ENCODE measurements at places on chromosomes 13 and 19.

- no peak for DNase-seq
Measured at GRCh38 chr13:94967183-94968039, 255.1 kb upstream of the SOX21 start.

GRCh38 chr19:8519388-8519787 lies 5.4 kb upstream of the ZNF414 start:
- no peak for DNase-seq

DNA sequence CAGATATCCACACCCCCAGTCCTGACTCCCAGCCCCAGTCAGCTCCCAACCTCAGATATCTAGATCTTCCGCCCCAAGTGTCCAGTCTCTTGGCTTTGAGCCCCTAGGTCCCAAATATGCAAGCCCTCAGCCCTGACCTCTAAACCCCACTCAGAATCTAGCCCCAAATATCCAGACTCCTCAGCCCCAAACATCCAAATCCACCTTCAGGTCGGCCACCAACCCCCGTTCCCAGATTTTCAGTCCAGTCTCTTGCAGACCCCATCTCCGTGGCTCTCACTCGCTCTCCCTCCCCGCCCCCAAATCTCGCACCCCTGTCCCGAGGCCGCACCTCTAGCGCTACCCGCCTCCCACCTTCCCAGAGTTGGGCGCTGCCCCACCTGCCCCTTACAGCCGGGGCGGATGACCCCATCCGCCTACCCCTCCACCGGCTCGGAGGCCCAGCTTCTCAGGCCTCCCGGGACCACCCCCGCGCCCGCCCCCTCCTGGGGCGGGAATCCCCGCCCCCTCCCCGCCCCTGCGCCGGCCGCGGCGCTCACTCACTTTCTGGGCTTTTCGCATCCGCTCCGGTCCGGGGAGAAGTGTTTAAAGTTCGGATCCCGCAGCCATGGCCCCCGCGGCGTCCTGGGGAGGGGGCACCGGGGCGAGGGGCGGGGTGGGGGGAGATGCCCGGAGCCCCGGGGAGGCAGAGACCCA lies 604 bp downstream of the ERFL start:
- DNase-seq, result no peak

- no peak for DNase-seq
Measured at GRCh38 chr19:53881482-53882390, at the start of gene PRKCG. Gene PRKCG, plus strand, starts transcription at chr19:53882197. Its CDS starts 298 bp downstream, at chr19:53882495.

DNA sequence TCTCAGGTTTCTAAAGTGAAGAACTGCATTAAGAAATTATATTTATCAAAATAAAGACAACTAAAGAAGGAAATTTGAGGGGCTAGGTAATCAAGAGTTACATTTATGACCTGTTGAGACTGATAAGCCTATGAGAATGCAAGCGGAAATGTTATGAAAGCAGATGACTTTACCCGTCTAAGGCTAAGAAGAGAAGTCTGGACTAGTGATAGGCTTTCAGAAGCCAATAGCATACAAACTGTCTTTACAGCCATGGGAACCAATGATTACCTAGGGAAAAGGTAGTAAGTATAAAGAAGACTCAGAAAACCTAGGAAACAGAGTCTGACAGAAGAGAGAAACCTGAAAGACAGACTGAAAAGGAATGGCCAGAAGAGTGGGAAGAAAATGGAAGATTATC lies 11.2 kb downstream of the TSC22D1 start:
- DNase-seq, result no peak

GRCh38 chr13:79392882-79393563 lies 13.0 kb downstream of the RBM26 start:
- DNase-seq, result no peak

- DNase-seq, result no peak
Measured at GRCh38 chr13:73828811-73829210, 305.4 kb downstream of the KLF12 start.

GRCh38 chr19:40763963-40764362 lies 11.4 kb upstream of the MIA start:
- no peak for DNase-seq

DNA sequence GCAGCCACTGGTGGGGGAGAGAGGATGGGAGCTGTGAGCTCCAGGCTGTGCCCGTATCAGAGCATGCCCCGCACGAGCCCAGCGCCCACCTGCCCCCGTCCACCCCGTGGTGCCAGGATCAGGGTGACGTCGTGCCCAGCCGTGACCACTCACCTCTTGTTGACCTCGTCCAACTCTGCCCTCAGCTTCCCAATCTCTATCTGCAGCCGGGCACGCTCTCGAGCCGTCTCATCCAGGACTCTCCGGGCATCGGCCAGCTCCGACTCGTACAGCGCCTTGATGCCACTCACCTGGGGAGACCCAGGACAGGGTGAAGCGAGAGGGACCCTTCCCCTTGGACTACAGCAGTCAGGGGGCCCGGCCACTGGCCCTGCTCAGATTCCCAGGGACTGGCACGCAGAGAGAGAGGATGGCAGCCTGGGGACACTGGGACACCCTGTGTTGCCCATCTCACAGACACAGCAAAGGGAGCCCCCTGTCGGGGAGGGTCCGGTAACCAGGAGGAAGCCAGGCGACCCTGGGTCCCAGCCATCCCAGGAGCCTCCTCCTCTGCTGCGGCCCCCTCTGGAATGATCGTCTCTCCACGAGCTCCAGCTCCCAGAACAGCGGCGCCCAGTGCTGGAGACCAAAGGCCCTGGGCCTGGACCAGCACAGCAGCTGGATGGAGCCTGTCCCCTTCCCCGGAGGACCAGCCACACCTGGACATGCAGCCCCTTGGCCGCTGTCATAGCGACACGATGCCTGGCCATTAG lies 12.3 kb downstream of the LMNB2 start:
- DNase-seq, result no peak

- no peak for DNase-seq
Measured at GRCh38 chr19:40982594-40983101, 8.4 kb upstream of the CYP2B6 start.

- DNase-seq, result no peak
Measured at GRCh38 chr19:18932216-18932841, 8.7 kb downstream of the HOMER3 start.

- DNase-seq, result no peak
Measured at GRCh38 chr19:9498183-9498902, at the start of gene ZNF560. Gene ZNF560, minus strand, starts transcription at chr19:9498616. Its CDS starts 23,303 bp downstream, at chr19:9475313.
